Spinal cord (tissue), 10 donors: ENCODE measurements at places on chromosomes 5 and 9. TPM values are rescaled to one million over a fixed set of nuclear protein-coding genes. Genes with fewer than 3 reads are reported as not detected.

DNA sequence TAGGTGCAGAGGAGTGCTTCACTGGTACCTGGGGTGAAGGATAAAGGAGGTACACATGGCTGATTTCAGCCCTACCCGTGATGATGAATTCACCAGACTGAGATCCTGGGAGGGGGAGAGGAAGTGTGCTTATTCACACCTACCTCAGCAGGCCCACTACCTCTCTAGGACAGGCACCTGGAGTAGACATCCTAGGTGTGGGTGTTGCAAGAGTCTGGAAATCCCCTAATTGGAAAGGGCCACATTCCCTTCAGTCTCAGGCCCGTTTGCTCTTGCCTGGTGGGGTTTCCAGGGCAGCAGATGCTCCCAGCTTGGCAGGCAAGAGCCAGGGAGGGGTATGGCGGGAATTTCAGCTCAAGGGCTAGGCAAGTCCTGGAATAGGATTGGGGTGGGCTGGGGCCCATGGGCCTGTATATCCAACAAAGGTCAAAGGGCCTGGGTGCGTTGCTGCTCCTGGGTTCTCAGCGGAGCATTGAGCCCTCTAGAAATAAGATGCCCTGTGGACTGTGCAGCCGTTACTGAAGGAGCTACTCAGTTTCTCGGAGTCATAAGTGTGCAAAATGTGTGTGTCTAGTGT, 5.8 kb upstream of the CCL21 start:
- DNase-seq, result no peak

DNA sequence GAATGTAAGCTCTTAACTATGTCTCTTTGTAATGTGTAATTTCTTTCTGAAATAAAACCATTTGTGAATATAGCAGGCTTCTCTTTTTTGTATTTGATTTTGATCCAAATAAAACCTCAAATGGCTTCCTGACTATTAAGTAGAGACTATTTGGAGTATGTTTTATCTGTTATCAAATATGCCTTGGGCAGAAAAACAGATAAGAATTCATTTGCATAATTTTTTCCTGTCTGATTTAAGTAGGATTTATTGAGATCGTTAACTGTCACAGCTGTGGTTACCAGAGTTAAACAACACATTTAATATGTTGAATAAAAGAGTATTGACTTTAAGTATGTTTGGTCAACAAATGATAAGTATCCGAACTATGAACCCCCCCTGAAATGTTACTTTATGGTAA, 104.9 kb downstream of the MELK start:
- no peak for DNase-seq

DNA sequence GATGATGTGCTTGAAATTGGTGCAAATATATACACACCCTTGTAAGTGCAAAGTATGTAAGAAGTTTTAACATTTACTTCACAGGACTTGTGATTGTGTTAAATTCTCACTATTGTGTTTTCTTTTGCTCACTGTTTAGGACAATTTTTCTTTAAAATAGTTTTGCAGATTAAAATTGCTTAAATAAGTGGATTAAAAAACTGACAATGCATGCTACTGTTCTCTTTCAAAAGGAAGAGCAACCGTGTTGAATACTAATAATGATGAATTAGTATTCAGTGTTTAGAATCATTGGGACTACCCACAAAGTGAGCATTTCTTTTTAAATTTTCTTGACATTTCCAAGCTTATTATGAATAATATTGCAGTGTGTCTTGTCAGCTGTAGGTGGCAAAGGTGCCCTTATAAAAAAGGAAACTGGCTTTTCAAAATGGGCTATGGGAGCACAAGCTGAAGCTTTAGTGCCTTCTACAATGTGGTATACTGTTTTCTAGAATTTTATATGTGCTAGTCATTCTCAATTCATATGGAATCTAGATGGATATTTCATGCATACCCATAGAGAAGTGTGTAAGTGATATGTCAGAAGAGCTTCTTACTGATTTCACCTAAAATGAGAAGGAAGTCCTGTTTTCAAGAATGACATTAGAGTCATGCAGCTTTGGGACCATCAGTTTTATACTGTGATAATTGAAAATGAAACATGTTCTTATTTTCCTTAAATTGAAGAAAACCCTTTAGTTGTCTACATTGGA, 35.4 kb downstream of the SREK1 start:
- no peak for DNase-seq

GRCh38 chr5:53478411-53479044, 1.9 kb upstream of the FST start:
- peak; percentile 86 for DNase-seq

GRCh38 chr9:86778761-86779160, 168.5 kb downstream of the GAS1 start:
- no peak for DNase-seq

GRCh38 chr9:89956907-89957306, 352.1 kb downstream of the GADD45G start:
- no peak for DNase-seq

GRCh38 chr5:78496373-78496772, 136.0 kb downstream of the SCAMP1 start:
- no peak for DNase-seq

GRCh38 chr5:177438468-177438867, 8.1 kb upstream of the PRR7 start:
- DNase-seq, result no peak

GRCh38 chr5:36696059-36696673, 89.8 kb downstream of the SLC1A3 start:
- DNase-seq, result no peak

DNA sequence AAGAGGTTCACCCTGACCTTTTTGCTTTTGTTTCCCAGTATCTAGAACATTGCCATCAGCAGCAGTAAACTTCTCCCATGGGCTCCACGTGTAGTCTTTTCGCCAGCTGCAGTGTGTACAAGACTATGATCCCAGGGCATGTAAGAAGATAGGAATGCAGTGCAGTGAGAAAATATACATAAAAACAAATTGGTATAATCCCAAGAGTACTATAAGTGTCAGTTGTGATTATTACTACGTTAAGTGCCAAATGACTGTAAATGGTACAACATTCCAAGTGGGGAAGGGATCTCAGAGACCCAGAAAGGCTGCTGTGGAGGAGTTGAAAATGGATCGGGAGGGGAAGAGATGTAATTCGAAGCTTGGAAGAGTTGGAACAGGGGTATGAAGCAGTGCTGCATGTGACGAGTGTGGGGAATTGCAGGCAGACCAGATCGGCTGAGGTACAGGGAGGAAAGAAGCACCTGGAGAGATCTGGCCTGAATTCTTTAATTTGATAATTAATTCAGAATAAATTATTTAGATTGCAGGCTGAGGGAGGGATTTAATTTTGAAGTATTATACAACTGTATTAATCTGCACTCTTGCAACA, 95.1 kb downstream of the FBXL7 start:
- no peak for DNase-seq

GABRA1 gene
- 12.9 TPM for polyA plus RNA-seq

PDE6A gene
- polyA plus RNA-seq, result 0.06 TPM

SLC34A3 gene
- 0.95 TPM for polyA plus RNA-seq

OR1J2 gene
- not detected for polyA plus RNA-seq
